ENCODE measurements at places on chromosomes 3 and 15.

- no peak for DNase-seq
Observed at GRCh38 chr15:39084674-39085530, 496.0 kb upstream of the THBS1 start.

DNA sequence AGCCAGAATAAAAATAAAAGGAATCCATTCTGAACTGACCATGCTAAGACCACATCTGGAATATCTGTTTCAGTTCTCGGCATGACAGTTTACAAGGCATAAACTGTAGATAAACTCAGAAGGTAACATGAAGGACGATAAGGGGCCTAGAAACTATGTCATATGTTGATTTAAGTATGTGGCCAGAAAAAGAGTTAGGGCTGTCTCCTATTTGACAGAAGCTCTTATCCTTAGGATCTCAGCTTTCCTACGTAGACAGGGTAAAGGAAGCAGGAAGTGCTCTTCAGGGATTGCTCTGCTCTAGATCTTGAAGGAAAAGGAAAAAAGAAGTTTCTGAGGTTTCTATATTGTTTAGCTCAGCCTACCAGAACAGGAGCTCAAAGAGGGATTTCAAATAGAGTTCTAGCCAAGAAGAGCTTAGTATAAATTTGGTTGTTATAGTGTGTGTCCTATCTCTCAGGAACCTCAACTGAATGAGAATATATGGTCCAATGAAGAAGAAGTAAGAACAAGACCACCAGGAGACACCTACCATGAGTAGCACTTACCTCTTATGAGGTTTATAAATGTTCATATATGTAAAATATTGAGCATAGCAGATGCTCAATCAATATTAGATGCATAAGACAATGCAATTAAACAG is 59.2 kb downstream of the TP53BP1 start:
- DNase-seq: no peak

- no peak for DNase-seq
Observed at GRCh38 chr3:130839813-130840212, 54.1 kb upstream of the ATP2C1 start.

GRCh38 chr3:46913644-46914043 is 36.1 kb downstream of the PTH1R start:
- DNase-seq: no peak

DNA sequence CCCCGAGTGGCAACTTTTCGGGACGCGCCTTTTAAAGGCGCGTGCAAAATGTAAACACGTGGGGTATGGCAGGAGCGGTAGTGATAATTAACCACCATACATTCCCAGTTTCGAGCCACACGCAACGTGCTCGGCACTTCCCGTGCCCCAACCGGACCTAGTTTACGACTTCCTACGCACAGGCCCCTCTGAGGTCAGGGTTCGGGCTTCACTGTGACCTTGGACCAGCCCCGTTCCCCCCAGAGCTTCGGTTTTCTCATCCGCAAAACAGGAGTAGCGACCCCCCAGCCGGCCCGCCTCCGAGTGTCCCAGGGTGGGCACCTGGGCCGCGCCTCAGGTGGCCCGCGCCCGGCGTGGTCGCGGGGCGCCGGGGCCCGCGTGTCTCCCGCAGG is 451 bp downstream of the CHCHD4 start:
- no peak for DNase-seq

GRCh38 chr15:25469377-25469776 is 30.6 kb upstream of the UBE3A start:
- DNase-seq: peak; percentile 59

DNA sequence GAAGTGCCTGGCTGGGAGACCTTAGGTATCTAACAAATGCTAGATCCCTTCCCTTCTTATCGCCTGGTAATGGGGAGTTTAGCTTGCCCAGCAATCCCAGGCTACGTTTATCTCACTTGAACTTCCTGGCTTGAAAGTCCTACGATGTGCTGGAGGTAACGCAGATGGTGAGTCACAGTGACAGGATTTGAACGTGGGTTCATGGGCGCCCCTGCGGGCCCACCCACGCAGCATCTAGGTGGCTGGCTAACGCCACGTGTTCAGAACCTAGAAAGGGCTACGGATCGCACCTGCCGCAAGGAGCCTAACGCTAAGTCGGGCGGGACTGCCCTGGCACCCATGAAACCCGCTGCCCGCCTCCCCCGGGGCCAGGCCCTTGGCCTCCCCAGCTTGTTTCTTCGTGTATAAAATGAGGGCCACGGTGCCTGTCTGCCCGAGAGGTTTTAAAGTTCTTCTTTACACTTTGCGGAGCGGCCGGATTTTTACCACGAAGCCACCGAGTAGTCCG is 600 bp upstream of the USP3 start:
- no peak for DNase-seq

GRCh38 chr15:45174069-45174468 is 13.7 kb downstream of the SHF start:
- no peak for DNase-seq

DNA sequence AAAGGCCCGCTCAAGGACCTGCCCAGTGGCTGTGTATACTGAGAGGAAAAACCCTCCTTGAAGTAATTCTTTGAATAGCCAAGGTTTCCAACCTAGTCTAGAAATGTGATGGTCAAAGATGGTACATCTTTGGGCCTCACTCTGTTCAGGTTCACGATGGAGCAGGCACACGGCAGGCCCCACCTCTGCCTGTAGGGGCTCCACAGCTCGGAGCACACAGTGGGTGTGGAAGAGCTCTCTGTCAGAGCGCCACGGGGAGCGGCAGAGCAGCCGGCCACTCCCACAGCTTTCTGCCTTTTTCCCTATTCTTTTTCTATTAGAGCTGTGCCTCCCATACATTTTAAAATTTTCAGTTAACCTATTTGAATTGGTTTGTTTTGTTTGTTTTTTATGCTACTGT is 89.5 kb downstream of the CTNNB1 start:
- DNase-seq: no peak

DNA sequence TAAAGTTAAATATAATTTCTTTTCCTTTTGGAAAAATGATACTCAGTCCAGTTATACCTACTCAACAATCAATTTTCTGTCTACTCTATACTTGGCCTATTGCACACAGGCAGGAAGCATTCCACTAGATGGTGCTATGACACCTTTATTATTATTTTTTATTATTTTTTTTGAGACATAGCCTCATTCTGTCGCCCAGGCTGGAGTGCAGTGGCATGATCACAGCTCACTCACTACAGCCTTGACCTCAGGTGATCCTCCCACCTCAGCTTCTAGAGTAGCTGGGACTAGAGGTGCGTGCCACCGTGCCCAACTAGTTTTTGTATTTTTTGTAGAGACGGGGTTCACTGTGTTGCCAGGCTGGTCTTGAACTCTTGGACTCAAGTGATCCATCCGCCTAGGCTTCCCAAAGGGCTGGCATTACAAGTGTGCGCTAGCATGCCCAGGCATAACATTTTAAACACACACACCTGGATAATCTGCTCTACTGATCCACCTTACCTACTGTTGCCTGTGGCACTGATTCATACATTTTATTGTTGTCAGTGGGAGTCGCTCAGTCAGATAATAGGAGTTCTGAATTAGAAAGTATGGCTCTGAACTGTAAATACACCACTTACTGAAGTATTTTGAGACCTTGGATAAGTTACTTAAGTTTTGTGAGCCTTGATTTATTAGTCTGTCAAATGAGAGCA is 56.2 kb downstream of the EIF3J start:
- no peak for DNase-seq

DNA sequence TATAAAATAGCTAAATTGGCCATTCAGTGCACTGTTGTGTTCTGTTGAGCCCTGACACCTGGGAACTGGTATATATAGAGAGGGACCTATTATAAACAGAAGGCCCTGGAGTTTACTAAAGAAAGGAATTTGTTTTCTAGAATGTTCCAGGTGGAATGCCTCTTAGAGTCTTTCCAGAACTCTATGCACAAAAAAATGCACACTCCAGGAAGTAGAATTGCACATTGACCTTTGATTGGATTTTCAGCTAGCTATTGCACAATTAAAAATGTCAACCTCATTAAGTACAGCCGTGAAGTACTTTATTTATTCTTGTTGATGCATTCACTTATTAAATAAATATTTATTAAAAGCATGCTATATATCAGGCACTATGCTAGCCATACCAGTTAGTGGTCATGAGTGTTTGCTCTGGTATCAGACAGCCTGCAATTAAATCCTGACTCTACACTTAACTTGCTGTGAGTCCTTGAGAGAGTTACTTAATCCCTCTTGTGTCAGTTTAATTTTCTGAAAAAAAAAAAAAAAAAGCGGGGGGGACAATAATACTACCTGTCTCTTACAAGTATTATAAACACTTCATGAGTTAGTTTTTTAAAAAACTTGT is 40.8 kb downstream of the NDUFB4 start:
- no peak for DNase-seq

GRCh38 chr3:175743733-175744400 is 884.7 kb downstream of the NAALADL2 start:
- peak; percentile 27 for DNase-seq

DNA sequence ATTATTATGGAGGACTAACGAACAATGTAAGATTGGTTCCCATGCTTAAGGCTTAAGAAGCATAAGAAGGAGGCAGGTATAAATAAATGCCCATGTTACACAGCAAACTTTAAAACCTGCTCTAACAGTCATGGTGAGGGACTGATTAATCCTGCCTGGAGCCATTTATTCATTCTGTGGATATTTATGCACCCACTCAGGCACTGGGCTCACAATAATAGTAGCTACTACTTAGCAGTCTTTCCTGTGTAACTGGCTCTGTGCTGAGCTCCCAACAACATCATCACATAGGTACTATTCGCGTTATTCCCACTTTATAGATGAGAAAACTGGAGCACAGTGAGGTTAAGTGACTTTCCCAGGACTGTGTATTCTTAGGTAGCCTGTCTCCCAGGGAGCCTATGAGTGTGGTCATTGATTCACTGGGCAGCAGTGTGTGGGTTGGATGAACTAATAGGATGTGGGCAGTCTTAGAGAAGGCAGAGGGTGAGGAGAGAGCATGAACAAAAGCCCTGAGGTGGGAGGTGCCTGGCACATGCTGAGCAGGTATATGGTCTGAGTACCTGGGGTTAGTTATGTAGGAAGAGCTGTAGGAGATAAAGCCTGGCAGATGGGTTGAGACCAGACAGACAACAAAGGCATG is 44.1 kb upstream of the UMPS start:
- DNase-seq: no peak

GRCh38 chr15:68789091-68789490 is 31.6 kb downstream of the ANP32A start:
- no peak for DNase-seq
